ENCODE measurements at places on chromosomes 3 and 15.

- DNase-seq, result no peak
Observed at GRCh38 chr3:124839896-124840295, 47.3 kb downstream of the ITGB5 start.

DNA sequence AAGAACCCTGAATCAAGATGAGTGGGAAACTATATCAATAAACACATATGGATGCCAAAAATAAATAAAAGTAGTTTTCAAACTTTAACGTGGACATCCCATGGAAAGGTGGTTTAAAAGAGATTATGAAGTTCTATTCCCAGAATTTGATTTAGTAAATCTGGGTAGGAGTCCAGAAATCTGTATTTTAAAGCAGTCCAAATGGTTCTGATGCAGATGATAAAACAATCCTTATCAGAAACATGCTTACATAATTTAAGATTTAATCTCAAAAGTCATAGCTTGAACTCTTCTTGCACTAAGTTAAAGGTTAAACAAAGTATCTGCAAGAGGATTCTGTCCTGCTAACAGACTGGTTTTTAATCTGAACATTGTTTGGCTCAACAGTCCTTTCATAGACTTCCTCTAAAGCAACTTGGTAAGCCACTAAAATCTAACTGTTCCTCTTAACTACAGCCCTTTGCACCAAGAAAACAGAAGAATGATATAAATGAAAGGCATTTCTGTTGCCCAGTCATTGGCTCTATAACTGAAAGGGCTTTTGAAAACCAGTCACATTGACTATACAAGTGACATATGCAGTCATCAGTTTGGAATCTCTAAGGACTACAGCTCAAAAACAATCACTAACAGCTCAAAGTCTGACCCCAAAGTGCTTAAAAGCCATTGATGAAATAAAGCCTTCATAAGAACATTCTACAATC lies 23.4 kb upstream of the MAP4 start:
- peak; percentile 74 for DNase-seq

DNA sequence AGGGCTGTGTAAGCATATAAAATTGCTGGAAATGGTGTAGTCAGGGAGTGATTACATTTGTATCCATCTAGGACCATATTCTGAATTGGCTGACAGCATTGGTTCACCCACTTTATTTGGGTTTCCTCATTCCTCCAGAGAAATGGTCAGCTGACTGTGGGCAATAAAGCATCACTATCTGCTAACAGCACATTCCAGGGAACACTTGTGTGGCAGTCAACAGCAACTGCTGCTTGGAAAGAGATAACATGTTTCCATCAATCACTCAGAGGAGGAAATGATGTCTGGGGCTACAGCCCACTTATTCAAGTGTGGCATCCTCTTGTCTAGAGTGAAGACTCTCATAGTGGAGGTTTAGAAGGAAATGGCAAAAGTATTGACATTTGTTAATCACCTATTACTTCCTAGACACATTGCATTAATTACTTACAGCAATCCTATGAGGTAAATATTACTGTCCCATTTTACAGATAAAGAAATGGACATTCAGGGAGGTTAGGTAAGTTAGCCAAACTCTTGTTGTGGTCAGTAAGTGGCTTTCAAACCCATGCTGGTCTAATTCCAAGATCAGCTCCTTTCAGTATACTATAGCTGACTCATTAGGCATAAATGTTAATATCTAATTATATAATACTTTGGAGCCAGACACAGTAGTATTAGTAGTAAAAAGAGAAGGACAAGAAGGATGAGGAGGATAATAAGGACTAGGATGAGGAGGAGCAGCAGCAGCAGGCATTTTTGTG lies 247.8 kb downstream of the ALCAM start:
- DNase-seq, result no peak

DNA sequence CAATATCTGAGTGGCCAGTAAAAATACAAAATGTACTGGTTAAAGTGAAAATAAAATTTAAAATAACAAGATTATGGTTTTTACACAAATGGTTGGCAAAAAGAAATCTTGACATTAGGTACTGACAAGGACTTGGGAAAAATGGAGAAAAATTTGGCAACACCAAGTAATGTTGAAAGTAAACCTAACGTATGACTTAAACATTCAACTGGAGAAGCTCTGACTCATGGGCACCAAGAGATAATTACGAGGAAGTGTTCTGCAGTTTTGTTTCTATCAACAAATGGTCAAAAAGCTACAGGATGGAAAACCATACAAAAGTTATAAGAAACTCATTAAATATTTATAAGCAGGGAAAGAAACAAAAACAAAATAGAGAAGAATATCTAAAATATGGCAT lies 177.7 kb downstream of the ZNF385D start:
- DNase-seq, result no peak

- DNase-seq, result no peak
Observed at GRCh38 chr15:65494076-65494475, 23.4 kb downstream of the DPP8 start.

- DNase-seq, result no peak
Observed at GRCh38 chr3:32840086-32840841, 22.5 kb downstream of the TRIM71 start.

- no peak for DNase-seq
Observed at GRCh38 chr3:128066114-128066513, 13.9 kb downstream of the SEC61A1 start.

DNA sequence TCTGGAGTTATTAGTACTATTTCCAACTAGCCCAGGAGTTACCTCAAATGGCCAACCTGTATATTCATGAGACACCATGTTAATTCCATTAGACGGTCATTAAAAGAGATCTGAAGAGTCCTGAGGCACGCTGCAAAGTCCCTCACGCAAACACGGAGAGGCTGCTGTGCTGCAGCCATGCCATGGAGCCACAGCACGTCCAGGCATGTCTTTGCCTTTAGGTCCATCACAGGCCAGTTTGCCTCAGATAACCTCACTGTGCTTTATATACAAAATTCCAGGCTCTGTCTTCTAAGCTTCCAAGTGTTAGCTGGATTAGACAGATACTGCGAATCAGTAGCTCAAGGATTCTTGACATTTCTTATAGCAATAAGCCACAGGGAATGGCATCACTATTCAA lies 9.8 kb upstream of the PLAAT1 start:
- DNase-seq, result no peak
